ENCODE measurements at places on chromosomes 13 and 19.

- no peak for DNase-seq
Measured at GRCh38 chr13:64723724-64724123, 2506.4 kb downstream of the PCDH9 start.

- no peak for DNase-seq
Measured at GRCh38 chr19:39971380-39972035, 543 bp downstream of the PSMC4 start.

- DNase-seq: peak; percentile 11
Measured at GRCh38 chr19:35673121-35673804, 6.9 kb downstream of the UPK1A start.

- DNase-seq: no peak
Measured at GRCh38 chr19:56972291-56972841, 131.8 kb upstream of the PEG3 start.

DNA sequence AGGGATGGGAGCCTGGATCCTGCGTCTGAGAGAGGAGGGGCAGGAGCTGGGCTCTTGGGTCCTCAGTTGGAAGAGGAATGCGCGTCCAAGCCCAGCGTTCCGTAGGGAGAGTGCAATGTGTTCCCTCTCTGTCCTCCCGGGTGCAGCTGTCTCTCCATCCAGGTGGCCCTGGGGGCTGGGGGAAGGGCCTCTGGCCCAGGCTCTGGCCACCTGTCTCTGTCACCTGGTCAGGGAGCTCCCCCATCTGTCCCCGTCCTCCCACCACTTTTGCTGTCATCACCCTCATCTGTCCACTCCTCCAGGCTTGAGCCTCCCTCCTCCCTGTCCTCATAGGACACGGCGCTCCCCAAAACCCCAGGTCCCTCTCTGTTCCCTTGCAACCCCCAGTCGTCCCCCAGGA lies 3.7 kb upstream of the SBK2 start:
- no peak for DNase-seq

- DNase-seq: no peak
Measured at GRCh38 chr13:102793611-102794355, 5.0 kb downstream of the POGLUT2 start.

GRCh38 chr13:108807841-108808240 lies 178.4 kb downstream of the MYO16 start:
- no peak for DNase-seq

DNA sequence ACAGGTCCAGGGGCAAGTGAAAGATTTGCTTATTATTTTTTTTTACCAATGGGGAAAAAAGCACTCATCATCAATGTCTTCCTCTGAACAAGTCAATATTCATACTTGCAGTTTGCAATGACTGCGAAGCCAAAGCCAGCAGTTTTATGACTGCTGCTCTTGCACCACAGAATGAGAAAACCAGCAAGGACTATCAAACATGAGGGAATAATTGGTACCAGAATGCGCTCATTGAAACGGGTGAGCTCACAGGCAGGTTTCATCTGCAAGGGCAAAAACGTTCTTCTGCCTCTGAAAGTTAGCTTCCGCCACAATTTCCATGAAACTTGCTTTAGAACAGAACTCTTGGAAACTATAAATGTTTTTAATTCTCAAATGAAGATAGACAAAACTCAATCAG lies 5.5 kb downstream of the DLEU7 start:
- DNase-seq: no peak

DNA sequence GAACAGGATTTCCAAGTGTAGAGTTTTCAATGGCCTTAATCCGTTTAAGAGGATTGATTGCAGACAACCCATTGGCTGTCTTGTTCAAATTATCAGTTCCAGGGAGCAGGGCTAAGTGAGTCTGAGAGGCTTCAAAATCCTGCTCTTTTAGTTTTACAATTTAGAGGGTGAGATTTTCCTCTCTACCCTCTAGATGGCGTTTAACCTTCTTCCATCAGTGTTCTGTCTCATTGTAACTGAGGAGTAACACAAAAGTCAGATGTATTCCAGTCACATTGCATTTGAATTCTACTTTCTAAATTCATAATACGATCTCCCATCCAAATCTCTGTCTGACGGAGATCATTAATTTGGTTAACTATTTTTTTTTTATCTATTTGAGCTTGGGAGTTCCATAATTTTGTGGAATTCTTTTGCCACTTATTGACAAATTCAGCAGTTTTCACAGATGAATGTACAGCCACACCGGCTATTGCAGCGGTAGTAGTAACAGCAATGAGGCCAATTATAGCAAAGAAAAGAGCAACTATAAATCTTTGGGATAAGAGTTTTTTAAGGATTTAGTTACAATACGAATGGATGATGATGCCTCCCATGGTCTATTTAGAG lies 7.8 kb upstream of the C19orf84 start:
- no peak for DNase-seq

DNA sequence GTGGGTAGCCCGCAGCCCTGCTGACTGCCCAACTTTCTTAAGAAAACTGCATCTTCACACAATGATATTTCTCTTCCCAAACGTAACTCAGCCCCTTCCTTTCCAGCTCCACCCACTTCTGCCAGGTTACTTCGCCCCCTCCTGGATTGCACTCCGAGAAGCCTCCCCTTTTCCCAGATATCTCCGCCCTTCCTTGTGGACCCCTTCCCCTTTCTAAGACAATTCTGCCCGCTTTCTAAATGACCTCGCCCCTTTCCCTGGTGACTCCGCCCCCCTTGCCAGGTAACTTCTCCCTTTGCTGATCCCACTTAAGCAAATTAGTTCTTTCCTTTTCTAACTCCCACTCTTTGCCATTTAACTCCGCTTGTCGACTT lies 2.6 kb downstream of the VSIG10L start:
- DNase-seq: no peak

GRCh38 chr13:93226623-93227279 lies at the start of gene GPC6:
GPC6 (plus strand) TSS chr13:93226807.
- DNase-seq: no peak

- DNase-seq: no peak
Measured at GRCh38 chr13:32661685-32662084, 75.4 kb downstream of the PDS5B start.

DNA sequence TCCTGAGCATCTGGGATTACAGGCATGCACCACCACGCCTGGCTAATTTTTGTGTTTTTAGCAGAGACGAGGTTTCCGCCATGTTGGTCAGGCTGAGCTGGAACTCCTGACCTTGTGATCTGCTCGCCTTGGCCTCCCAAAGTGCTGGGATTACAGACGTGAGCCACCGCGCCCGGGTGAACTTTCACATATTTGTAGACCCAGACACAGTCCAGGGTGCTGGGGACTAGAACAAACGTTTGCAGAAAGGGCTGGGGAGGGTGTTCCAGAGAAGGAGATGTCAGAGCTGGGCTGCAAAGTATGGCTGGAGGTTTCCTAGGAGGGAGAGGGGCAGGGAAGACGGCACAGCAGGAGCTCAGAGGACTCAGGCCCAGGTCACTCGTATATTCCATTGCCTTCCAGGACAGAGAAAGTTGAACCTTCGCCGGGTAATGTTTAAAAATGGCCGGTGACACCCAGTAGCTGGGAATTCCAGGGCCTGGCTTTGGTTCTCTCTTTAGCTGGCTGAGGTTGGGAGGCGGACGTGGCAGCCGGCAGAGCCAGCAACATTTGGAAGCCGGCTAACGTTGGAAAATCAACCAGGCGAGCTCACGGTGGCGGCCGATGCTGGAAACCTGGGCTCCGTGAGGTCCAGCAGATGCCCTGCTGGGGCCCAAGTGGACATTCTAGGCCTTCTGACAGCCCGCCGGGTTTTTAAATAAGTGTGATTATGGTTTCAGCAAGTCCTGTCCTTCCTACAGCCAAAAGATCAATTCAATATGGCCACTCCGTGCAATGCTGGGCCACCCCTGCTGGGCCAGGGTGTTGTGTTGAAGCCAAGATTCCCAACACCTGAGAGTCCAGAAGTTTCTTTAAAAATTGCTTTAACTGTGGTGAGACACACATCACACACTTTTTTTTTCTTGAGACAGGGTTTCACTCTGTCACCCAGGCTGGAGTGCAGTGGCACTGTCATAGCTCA lies 41.5 kb downstream of the NFIC start:
- DNase-seq: no peak

GRCh38 chr19:51507192-51507591 lies 5.6 kb upstream of the SIGLEC12 start:
- no peak for DNase-seq

GRCh38 chr19:32817569-32818476 lies 51.7 kb downstream of the SLC7A9 start:
- DNase-seq: no peak

- DNase-seq: peak; percentile 82
Measured at GRCh38 chr19:8050274-8051096, 2.1 kb upstream of the CCL25 start.

Measured in activated CD4-positive, alpha-beta T cell treated with anti-CD3 and anti-CD28 coated beads, Interleukin-2, amount 50 U/mL, for 1 hour (primary cell).